Spinal cord (tissue), 10 donors: ENCODE measurements at places on chromosomes 4 and X.

DNA sequence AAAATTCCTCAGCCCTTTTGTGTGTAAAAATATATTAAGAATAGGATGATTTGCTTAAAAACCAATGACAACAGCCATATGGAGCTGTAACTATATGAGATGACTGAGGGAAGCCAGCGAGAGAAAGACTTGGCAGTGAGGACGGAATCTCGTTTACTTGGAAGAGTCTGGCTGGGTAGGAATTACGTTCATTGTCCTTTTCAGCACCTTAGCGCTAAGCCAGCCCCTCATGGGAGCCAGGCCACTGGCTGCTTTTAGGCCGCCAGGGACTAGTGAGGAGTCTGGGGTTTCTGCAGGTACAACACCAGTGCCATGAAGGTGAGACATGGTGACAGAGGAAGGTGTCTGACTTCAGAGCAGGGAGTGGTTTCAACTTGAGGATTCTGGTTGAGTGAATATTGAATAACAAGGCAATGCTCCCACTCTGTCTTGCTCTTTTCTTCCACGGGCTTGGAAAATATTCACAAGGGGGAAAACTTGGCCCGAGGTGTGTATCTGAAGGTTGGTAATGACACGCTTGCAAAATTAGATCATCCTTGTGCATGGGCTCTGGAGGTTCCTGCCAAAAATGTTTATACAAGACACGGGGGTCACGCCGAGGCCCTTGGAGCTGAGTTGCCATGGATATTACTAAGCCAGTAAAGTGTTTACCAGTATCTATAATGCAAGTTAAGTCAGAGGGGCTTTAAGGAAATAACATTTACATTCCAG, 17.4 kb downstream of the KLF3 start:
- DNase-seq, result no peak

DNA sequence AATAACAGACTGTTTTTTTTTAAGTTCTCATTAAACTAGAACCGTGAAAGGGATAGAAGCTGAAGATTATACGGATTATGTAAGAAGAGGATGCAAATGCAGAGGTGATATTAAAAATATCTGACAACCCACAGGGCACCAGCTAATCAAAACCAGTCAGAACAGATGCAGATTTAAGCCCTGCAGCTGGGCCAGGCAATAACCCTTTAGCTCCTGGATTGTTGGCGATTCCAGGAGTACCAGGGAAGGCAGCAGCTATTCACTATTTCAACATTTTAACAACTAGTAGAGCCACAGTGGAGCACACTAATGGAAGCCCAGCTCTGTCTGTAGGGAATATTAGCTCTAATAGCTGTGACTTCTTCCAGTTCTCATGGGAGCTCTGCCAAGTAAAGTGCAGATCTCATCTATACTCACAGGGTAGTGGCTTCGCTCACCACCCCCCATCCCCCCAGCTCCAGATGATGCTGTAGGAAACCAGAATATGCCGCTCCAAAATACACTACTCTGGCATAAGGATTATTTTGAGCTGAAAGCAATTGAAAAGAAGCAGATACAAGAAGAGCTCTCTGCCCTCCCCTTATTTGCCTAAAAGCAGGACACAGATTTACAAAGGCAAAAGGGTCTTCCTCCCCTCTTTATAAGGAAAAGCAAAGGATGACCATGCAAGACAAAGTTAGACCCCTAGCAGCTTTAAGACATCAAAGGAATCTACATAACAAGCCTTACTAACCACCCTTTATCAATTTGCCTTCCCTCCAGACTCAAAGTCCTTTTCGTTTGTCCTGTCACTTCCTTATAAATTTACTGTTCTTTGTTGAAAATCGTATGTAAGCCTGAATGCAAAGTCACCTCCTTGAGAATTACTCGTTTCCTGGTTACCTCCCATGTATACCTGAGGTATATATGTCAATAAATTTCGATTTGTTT, 13.7 kb downstream of the SCD5 start:
- peak; percentile 87 for DNase-seq

DNA sequence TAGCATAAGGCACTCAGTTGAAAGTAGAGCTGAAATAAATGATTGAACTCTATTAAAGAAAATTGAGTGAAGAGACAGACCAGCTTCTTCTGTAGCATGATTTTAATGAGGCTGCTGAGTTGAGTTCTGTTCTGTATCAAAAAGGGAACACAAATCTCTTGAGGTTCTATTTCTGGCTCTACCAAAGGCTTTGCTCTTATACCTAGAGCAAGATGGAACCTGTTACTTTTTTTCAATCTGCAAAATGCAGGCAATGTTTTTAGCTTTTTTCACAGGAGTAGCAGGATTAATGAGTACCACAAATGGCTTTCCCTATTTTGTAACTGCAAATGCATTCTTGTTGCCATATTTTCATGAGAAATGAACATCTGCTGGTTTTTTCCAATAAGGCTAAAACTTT, 4.2 kb upstream of the ERVMER34-1 start:
- DNase-seq, result peak; percentile 3

DNA sequence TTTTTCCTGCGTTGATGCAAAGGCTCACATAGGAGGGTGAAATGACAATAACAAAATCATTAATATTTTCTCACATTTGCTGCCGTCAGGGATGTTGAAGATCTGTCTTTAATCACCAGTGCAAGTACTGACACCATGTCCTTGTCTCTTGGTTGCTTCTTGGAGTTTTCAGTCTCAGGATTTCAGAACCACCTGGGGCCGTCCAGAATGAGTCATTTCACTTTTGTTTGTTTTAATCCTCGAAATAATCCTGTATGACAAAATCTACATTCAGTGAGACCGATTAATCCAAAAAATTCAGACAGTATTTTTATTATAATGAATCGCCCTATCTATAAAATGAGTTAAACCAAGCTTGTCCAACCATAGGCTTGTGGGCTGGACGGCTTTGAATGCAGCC, 47.2 kb downstream of the NEIL3 start:
- DNase-seq, result no peak

DNA sequence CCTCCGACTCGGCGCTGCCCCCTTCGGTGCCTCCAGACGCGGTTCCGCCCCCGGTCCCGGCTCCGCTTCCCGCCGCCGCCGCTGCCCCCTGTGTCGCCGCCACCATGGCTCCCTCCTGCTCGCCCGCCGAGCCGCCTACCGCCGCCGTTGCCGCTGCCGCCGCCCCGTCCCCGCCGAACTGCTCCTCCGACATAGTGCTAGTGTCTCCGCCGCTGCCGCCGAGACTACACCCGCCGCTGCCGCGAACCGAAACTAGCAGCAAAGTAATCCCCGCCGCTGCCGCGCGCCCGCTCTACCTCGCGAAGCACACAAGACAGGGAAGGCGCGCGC, 340 bp downstream of the HNRNPD start:
- no peak for DNase-seq
